Natural killer cell treated with Interleukin-12 subunit alpha and Interleukin-12 subunit beta and Interleukin-15 and Interleukin-18, amount 100 ng/mL, for 72 hours (primary cell): ENCODE measurements at places on chromosomes 13 and 19. TPM values are rescaled to one million over a fixed set of nuclear protein-coding genes. Genes with fewer than 3 reads are reported as not detected.

- no peak for DNase-seq
Observed at GRCh38 chr19:29476528-29476927, 49.3 kb upstream of the VSTM2B start.

Gene ADM5
- total RNA-seq: 5.7 TPM

Gene NANOS3
- 0.95 TPM for total RNA-seq

DNA sequence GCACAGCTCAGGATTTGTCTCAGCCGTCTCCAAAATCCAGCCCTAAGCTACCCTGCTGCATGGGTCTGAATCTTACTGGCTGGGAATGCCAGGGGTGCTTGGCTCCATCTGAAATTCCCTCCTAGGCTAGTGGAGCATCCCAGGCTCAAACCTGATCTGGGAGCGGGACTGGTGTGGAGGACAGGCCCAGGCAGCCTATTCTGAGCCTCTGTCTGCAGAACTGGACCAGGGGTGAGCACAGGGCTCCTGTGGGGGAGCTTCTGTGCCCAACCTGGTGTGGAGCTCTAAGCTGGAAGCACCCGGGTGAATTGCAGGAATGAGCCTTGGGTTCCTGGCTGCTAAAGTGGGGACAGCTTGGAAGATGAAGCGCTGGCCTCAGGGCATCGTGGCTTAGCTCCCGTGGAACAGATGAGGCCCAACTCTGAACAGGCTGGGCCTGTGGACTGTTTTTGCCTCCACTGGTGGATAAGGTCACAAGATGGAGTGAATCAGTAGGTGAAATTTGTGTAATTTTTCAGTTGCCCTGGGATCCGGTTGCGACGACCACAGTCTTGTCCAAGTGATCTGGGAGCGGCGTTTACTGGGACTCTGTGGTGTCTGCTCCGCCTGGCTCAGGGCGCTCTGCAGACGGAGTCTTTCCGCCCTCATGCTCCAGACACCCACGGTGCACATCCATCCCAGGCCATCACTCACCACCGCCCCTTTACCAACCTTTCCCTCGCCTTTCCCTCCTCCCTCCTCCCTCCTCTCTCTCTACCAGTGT is 79.5 kb downstream of the TEX29 start:
- no peak for DNase-seq

GRCh38 chr19:35063940-35064818 is 22.7 kb downstream of the HPN start:
- no peak for DNase-seq

Gene POU2F2
- 21.6 TPM for total RNA-seq

DNA sequence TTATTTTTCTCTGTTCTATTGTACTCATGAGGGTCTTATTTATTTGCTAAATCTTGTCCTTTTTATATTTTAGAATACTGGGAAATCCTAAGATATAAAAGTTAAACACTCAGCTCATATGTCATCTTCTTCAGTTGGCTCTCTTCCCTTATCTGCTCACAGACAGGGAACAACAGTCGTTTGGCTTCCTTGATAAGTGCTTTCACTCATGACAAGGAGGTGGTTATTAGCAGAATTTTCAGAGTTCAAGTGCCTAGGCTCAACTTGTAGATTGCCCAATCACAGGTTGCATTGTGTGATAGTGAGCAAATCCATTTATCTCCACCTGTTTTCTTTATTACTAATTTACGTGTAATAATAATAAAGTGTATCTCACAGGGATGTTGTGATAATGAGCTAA is 620.3 kb upstream of the PCDH20 start:
- DNase-seq: no peak

GRCh38 chr19:30490760-30491159 is 118.6 kb downstream of the ZNF536 start:
- no peak for DNase-seq

DNA sequence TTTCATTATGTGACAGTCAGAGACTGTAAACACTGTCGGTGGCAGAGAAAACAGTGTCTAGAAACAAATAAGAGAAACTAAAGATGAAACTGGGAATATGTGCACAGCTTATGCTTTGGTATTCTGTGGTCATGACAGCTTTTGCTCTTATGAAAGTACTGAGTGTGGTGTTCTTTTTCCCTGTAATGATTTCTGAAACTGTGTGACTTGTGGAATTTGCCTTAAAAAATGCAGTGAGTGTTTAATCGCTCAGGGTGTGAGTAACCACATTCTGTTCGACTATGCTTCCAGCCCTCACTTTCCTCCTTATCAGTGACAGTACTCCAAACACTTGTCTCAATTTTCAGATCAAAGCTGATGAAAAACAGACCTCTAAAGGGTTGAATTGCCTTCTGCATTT is 66.9 kb upstream of the DIAPH3 start:
- DNase-seq: no peak

DNA sequence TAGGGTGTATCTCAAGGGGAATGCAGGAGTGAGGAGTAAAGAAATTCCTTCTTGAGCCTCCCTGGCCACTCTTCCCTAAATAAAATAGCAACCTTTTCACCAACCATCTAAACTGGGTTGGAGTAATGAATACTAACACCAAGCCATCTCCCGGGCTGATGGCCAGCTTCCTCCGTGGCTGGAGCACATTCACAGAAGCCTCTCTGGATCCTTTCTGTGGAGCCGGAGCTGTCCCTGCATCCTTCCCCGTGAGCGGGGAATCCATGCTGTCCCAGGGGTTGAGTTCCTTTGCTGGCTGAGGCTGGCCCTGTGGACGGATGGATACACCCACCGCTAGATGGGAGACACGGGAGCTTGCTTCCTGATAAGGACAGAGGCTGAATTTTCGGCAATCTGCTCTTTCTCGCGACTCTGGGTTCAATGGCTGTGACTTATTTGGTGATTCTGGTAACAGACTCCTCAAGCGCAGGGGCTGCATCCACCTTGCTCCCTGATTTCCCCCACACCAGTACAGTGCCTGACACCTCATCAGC is 370.3 kb downstream of the ZNF536 start:
- no peak for DNase-seq

- DNase-seq: no peak
Observed at GRCh38 chr13:51325837-51326236, 13.7 kb upstream of the SERPINE3 start.

Gene MEX3D
- 7.4 TPM for total RNA-seq

DNA sequence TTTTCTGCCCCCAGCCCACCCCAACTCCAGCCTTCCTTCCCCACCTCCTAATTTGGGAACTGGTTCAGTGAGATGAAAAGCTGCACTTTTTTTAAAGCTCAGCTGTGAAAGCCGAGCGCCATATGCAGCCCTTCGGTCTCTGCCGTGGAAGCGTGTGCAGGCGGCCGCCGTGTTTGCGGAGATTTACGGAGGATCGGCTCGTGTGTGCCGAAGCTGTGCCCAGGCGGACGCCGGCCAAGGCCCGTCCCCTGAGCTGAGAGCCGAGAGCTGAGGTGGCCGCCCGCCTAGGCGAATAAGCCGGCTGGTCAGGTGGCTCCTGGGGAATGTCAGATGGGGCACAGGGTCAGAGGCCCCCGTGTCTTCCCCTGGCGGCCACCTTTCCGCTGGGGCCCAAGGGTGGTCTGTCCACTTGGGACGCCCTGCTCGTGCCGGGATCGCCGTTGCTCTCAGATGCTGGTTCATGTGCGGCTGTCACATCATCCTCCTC is 78.7 kb downstream of the ZNF536 start:
- DNase-seq: no peak

Gene CYP4F8
- not detected for total RNA-seq

- no peak for DNase-seq
Observed at GRCh38 chr19:6979399-6979798, 41.8 kb downstream of the MBD3L2B start.

Gene C13orf42
- not detected for total RNA-seq

DNA sequence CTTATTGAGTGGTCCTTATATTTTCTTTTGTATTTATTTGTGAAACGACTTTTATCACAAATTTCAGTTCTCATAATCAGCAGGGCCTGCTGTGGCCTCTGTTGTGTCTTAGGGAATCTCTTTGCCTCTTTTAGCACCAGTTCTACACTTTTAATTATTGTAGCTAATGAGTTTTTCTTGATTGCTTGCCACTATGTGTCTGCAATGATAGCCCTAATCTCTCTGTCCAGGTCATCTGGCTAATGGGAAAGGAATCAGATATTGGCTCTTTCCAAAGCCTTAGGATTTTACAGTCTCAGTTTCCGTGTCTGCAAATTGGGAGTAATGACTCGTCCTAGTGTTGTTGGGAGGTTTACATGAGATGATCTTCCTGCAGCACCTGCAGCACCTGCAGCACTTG is 10.2 kb downstream of the WDFY2 start:
- DNase-seq: no peak

Gene FKRP
- 25.4 TPM for total RNA-seq

DNA sequence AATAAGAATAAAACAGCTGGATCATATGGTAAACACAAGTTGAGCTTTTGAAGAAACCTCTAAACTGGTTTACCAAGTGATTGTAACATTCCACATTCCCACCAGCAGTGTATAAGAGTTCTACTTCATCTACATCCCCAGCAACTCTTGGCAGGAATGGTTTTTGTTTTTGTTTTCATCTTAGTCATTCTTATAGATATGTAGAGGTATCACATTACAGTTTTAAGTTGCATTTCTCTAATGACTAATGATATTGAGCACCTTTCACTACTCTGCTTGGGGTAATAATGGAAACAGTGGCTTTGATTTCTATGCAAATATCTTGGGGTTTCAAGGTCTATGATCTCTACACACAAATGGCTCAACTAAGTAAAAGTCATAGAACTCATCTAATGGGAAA is 614.5 kb downstream of the TBC1D4 start:
- DNase-seq: no peak

GRCh38 chr13:95292622-95293021 is 8.6 kb downstream of the ABCC4 start:
- DNase-seq: no peak

Gene ZNF154
- 1.3 TPM for total RNA-seq

- DNase-seq: no peak
Observed at GRCh38 chr13:98541191-98541590, 35.7 kb downstream of the STK24 start.

GRCh38 chr13:23567906-23568460 is 2.2 kb upstream of the TNFRSF19 start:
- DNase-seq: no peak
